Cortex of kidney (tissue), 1 donor: ENCODE measurements at places on chromosomes 13 and 19.

DNA sequence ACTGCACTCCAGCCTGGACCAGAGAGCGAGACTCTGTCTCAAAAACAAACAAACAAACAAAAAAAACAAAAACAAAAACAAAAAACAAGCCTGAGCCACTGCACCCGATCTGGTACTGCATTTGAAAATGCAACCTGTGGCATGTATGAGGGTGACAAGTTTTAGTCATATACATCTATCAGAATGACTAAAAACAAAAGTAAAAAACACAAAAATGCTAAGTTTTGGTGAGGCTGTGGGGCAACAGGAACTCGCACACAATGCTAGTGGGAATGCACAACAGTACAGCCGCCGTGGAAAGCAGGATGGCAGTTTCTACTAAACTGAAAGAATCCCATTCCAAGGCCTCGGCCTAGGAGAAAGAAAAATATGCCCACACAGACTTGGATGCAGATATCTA lies 7.8 kb downstream of the EBPL start:
- DNase-seq, result no peak

DNA sequence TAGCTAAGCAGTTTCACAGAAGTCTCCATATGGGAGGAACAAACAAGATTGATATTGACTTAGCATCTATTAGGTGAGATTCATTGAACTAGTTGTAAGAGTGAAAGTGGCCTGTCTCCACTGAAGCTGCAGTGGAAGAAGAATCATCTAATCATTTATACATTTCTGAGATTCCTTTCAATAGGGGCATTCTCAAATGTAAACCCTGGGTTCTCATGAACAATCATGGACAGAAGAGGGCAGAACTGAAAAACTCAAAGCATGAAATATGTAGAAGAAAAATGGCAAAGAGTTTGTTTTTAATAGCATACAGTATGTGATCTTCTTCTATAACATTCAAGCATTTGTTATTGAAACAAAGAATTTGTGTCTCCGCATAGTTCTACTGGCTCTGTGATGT lies 17.6 kb upstream of the POSTN start:
- no peak for DNase-seq

GRCh38 chr13:110354123-110354627 lies 47.1 kb downstream of the COL4A2 start:
- no peak for DNase-seq

GRCh38 chr13:98813993-98814392 lies 61.5 kb upstream of the SLC15A1 start:
- no peak for DNase-seq

GRCh38 chr19:55648585-55649267 lies 714 bp downstream of the CCDC106 start:
- DNase-seq, result no peak

DNA sequence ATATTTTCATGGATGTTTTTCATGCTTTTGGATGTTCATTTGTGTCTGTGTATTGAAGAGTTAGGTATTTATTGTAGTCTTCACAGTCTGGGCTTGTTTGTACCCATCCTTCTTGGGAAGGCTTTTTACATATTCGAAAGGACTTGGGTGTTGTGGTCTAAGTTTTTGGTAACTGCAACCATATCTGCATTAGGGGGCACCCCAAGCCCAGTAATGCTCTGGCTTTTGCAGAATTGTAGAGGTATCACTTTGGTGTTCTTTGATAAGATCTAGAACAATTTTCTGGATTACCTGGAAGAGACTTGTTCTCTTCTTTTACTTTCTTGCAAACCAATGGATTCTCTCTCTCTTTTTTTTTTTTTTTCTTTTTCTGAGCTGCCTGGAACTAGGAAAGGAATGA lies 581.3 kb downstream of the DACH1 start:
- DNase-seq, result no peak

GRCh38 chr19:16258440-16258903 lies 60.8 kb downstream of the AP1M1 start:
- DNase-seq, result no peak

- no peak for DNase-seq
These were observed 284.3 kb downstream of the LIG4 start for GRCh38 chr13:107931056-107931455.

- DNase-seq, result no peak
These were observed 452.7 kb downstream of the TSHZ3 start for GRCh38 chr19:30896554-30896953.

- no peak for DNase-seq
These were observed 2.9 kb downstream of the ANKRD27 start for GRCh38 chr19:32671883-32672593.
